ENCODE measurements at places on chromosomes 7 and 10.
A peak's percentile ranks its signal among the peaks of the same experiment; 100 is the strongest.

GRCh38 chr7:142181211-142181610 lies 69.7 kb downstream of the MGAM2 start:
- no peak for DNase-seq

GRCh38 chr10:93746844-93747284 lies 10.9 kb upstream of the LGI1 start:
- no peak for DNase-seq

DNA sequence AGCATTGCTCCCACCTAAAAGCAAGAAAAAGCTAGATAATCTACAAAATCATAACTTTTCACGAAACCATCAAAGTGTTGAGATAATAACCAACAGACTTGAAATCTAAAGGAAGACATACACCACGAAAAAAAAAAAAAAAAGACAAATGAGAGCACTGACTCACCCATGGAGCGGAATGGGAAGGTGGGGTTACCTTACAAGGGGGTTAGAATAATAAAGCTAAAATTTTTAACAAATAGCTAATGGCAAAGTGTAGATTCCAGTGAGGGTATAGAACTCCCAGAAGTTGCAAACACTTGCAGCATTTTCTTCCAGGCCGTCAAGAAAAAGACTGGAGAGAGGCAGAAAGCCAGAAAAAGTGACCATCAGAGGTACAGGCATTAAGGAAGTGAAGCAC lies 27.2 kb downstream of the IPMK start:
- DNase-seq, result no peak

DNA sequence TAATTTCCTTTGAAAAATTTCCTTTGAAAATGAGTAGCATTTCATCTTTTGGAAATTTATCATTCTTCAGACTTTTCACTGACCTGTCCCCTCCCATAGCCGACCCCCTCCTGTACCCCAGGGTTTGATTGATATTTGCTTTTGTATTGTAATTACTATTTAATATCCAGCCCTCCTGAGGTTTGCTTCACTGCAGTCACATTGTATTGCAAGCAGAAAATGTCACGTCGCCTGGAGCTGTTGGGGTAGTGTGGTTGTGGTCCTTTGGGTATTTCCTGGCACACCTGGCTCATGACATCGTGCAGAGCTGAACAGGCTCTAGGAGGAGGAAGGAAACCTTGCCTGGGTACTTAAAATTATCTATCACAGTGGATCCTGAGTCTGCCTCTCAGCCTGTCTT lies 116.1 kb downstream of the INSYN2A start:
- DNase-seq, result no peak

DNA sequence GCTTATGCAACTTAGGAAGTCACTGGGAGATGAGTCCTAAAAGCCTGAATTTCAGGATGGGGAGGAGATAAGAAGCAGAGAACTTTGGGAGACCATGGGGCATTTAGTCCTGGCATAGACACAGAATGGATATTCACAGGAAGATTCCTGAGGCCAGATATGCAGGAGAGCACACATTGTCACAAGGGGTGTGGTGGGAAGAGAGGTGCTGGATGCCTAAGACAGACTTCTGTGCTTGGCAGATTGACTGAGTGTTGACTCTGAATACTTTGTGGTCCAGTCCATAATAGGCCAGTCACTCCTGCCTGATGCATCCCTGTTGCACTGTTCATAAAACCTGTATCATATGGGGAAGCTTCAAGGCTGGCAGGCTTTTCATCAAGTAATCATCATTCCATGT lies 18.5 kb downstream of the SRI start:
- no peak for DNase-seq

DNA sequence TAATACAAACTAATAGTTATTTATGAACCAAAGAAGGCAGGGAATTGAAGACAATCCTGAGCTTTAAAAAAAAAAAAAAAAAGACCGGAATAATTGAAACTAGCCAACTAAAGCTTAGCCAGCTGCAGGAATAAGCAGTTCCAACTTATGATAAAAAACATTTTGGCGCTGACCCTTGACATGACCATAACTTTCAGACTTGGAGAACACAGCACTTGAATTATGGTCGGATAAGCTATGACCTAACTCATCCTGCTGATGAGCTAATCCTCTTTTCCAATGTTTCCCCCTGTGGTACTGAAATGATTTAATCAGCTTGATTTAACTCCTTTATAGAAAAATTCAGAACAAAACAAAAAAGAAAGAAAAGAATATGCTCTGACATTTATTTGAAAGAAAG lies 181.8 kb downstream of the DGKB start:
- DNase-seq, result no peak

DNA sequence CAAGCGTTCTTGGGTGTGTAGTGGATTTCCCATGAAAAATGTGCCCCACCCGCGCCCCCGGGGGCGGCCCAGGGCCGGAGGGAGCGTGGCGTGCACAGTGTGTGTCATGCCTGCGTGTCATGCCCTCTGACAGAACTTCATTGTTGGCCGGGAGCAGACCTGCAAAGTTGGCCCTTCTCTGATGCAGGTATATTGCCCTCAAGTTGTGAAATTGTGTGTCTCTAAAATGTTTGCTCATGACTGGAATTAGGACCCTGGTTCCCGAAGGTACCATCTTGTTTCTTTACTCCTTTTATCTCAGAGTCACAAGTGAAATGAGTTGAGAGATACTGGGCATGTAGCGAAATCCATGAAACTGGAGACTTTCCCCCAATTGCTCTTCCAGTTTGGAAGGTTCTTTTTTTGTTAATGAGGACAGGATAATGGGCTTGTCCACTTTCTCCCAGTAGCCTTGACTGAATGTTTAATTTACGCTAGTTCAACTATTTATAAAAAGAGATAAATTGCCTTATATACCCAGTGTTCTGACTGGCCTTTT lies 26.2 kb downstream of the ADK start:
- peak; percentile 13 for DNase-seq

DNA sequence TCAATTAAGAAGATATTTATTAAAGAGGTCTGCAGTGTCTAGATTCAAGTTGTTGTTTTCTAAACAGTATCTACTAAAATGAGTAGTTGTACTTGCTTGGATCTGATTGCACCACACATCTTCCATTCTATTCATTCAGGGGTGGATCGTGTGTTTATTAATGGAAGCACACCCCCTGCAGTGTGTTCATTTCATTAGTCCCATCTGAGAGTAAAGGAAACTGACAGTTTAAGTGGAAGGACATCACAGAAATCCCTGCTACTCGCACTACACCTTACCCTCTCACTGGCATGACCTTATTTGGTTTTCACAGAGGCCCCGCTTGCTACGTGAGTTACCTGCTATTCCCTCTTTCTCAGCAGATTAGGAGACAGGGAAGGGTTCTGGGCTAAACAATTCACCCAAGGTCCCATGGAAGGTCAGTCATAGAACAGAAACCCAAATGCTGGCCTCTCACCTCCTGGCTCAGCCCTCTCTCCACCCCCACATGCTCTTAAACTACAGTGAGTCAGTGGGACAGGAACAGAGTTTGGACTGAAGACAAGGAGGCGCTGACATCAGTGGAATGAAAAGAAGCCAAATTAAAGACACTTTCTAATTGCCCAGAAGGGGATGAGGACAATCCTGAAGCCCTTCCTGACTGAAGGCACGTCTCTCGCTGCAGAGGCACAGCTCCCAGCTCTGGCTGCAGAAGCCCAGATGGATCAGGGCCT lies 369.2 kb upstream of the NRP1 start:
- DNase-seq, result no peak

- DNase-seq, result no peak
These were observed 22.2 kb downstream of the PSPH start for GRCh38 chr7:56028942-56029630.

DNA sequence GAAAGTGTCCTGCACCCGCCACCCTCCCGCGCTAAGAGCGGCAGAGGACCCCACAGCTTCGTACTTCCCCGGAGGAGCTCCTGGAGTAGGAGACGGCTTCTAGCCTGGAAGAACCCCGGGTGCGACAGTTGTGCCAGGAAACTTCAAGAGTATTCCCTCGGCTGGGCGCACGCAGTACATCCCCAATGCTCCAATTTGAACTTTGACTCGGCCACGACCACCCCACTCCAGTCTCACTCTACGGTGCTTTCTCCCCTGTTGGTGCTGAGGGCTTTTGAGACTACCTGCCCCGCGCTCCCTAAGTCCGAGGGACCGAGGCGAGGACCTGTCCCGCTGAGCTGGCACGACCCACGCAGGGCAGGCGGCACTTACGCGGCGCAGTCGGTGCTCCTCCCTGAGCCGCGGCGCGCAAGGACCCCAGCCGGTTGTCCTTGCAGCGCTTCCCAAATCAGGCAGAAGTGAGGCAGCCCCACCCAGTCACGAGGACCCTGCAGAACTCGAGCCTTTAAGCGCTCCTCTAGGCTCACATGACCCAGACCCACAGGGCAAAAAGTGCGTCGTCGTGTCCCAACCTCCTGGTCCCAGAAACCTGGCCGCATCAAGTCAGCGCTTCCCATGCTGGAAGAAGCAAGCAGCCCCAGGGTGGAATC lies at the start of gene CPVL:
Gene CPVL, minus strand, starts transcription at position 481 of the 650 bp plus-strand sequence. CDS start 25,476 bp downstream, outside the sequence.
- no peak for DNase-seq

- no peak for DNase-seq
These were observed 31.1 kb upstream of the FBXW4 start for GRCh38 chr10:101726115-101726387.

- DNase-seq, result no peak
These were observed 874 bp downstream of the GIMAP5 start for GRCh38 chr7:150738092-150738491.

DNA sequence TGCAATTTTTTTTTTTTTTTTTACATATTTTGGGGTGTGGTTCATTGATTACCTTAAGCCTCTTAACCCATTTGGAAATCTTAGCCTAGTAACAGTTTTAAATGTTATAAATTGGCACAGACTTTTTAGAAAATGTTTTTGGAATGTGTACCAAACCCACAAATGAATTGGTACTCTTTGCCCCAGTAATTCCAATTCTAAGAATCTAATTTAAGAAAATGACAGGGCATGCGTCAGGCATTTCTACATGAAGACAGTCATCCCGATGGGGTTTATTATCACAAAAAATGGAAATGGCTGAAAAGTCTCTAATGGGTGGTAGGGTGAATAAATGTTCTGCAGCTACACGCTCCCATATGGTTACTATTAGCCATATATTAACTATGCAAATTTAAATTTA lies 54.9 kb downstream of the ITIH5 start:
- no peak for DNase-seq

- DNase-seq, result no peak
These were observed 20.4 kb downstream of the PPA1 start for GRCh38 chr10:70212879-70213278.

DNA sequence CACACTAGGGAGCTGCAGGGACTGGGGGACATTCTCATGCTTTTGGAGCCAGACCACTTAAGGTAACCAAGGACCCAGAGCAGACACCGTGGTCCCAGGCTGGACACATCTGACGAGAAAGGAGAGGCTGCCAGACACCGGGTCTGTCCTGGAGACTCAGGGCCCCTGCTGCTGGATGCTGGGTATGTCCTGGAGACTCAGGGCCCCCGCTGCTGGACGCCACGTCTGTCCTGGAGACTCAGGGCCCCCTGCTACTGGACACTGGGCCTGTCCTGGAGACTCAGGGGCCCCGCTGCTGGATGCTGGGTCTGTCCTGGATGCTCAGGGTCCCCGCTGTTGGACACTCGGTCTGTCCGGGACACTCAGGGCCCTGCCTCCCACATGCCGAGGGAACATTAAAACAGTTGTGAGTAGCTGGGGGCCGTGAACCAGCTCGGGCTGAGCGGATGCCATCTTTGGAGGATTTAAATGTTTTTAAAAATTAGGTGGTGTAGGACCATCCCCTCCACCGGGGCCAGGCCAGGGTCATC lies 249.7 kb downstream of the DNAJB6 start:
- no peak for DNase-seq

- DNase-seq, result no peak
These were observed 43.6 kb upstream of the TNPO3 start for GRCh38 chr7:129098409-129099084.

GRCh38 chr7:82247814-82248433 lies 195.7 kb downstream of the CACNA2D1 start:
- no peak for DNase-seq

- peak; percentile 44 for DNase-seq
These were observed 208.3 kb downstream of the USP6NL start for GRCh38 chr10:11403116-11403515.

DNA sequence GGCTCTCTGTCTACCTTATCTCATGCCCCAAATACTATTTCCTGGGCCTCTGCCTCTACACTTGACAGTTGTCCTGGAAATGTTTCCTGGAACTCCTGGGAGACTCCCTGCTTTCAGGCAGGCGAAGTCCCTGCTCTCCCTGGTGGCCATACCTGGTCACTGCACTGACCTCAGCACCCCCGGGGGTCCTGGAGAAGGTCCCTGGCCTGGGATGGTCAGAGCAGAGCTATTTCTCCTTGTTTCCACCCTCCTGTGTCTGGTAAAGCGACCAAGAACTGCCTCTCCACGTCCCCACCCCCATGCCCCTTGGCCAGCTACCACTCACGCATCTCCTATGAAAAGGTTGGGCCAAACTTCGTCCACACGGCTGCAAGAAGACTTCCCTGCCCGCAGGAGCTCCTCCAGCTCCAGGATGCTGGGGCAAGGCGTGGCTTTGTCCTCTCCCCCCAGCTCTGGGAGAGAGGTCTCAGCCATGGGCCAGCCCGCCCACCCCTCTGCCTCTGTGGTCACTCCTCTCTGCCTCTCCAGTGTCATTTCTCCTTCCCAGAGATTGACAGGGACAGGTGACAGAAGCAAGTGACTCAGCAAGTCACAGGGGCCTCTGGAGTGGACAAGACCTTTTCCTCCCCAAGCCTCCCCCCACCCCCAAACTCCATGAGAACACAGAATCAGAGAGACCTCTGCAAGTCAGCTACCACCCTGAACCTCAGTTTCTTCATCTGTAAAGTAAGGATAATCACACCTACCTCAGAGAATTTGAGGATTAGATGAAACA lies 2.6 kb upstream of the SAMD8 start:
- DNase-seq, result no peak

GRCh38 chr7:82593780-82594179 lies 150.2 kb upstream of the CACNA2D1 start:
- DNase-seq, result no peak

GRCh38 chr10:14687340-14687739 lies 87.4 kb downstream of the FAM107B start:
- DNase-seq, result no peak
